GM23338 (cell line): ENCODE measurements at places on chromosomes 7 and 10. TPM values are rescaled to one million over a fixed set of nuclear protein-coding genes. Genes with fewer than 3 reads are reported as not detected.

The PRSS37 gene
- not detected in 2 replicates for total RNA-seq

The FAM13C gene
- 0.94 and 1.1 TPM in 2 replicates for total RNA-seq

The SUN3 gene
- 0.52 TPM in 1 of 2 replicates, not detected in the other for total RNA-seq

The CALCR gene
- total RNA-seq, result 1.4 and 1.6 TPM in 2 replicates

GRCh38 chr10:102246261-102246660 lies 929 bp downstream of the GBF1 start:
- DNase-seq, result no peak

The OTUD1 gene
- total RNA-seq, result 8.3 and 12.2 TPM in 2 replicates
